ENCODE measurements at places on chromosomes 5 and 9. TPM values are rescaled to one million over a fixed set of nuclear protein-coding genes. Genes with fewer than 3 reads are reported as not detected.

DNA sequence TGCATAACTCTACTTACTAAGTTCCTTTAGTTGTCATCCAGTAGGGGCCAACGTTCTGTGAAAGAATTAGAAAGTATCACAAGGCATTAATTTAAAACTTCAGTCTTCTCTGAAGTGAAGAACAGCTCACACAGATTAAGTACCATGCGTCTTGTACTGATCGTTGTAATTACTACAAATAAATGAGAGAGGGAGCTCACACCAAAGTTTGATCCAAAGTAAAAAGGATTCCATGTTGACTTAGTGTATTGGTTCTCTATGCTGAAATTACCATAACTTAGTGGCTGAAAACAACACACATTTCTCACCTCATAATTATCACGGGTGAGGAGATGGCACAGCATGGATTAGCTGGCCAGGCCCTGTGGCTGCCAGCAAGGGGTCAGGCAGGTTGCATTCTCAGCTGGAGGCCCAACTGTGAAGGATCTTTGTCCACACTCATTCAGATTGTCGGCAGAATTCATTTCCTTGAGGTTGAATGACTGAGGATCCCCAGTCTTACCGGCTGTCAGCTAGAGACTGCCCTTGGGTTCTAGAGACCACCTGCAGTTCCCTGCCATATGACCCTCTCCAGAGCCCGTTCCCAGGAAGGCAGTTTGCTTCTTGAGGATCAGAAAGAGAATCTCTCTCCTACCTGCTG lies 169.1 kb downstream of the YTHDC2 start:
- no peak for DNase-seq

DNA sequence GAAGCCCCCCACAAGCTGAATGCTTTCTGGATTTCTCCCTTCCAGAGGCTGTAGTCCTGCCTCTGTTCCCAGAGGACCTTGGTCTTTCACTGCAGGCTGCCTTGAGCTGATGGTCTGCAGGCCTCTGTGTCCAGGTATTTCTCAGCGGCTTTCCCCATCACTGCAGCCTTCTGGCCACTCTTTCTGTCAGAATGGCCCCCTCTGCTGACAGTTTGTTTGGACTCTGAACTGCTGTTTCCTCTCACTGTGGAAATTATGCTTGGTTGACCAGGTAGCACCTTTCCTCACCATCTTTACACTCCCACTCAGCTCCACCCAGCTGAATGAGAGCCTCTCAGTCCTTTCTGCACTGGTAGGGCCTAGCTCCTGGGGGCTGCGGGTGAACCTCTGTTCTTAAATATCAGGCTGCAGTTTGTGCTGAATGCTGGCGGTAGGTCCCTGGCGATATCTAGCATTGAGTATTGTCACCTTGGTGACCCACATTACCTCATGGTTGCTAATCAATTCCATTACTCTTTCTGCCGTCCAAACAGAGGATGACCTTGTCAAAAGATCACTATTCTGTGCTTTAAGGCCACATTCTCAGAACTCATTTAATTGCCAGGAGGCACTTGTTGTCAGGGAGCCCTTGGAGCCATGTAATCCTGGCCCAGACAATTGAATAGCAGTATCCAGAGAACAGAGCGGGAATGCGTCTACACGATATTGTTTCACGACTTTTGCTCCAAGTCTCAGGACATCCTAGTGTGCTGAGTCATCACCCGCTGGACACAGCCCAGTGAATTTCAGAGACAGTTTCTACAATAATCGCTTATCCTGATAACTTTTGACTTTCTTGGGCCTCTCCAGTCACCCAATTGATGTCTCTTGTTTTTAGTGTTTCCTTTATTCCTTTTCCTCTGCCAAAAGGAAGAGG lies 230.2 kb downstream of the TENT4A start:
- DNase-seq, result no peak

DNA sequence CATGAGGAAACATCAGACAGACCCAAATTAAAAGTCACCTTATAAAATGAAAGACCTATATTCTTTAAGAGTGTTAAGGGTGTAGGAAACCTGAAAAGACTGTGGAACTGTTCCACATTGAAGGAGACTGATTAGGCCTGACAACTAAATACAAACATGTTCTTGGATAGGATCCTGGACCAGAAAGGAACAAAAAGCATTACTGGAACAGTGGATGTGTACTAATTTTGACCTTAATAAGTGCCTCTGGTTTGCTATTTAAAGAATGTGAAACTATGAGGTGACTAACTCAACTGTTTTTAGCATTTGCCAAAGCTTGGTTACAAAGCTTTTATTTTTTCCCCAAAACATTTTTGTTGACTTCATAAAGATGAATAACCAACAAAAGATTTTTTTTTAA lies 340.6 kb downstream of the CAAP1 start:
- no peak for DNase-seq

Gene UNC5A
- not detected for total RNA-seq

Gene SLC46A2
- not detected for total RNA-seq

Data from psoas muscle (tissue), 8 donors.